Epithelial cell of proximal tubule (primary cell): ENCODE measurements at places on chromosomes 6 and 20. TPM values are rescaled to one million over a fixed set of nuclear protein-coding genes. Genes with fewer than 3 reads are reported as not detected.

CHMP4B gene
- total RNA-seq: 41.3 and 59.0 TPM in 2 replicates

VWA7 gene
- total RNA-seq: 0.65 and 2.2 TPM in 2 replicates

OPN5 gene
- total RNA-seq: not detected in 2 replicates

KLC4 gene
- 8.8 and 10.3 TPM in 2 replicates for total RNA-seq

LCA5 gene
- 1.5 and 1.7 TPM in 2 replicates for total RNA-seq

VIP gene
- total RNA-seq: not detected in 2 replicates

GPX5 gene
- not detected in 2 replicates for total RNA-seq

WFDC5 gene
- not detected in 2 replicates for total RNA-seq
